ENCODE measurements at places on chromosomes 3 and 15. TPM values are rescaled to one million over a fixed set of nuclear protein-coding genes. Genes with fewer than 3 reads are reported as not detected.

EFHB gene
- 7.1 TPM for polyA plus RNA-seq

DNA sequence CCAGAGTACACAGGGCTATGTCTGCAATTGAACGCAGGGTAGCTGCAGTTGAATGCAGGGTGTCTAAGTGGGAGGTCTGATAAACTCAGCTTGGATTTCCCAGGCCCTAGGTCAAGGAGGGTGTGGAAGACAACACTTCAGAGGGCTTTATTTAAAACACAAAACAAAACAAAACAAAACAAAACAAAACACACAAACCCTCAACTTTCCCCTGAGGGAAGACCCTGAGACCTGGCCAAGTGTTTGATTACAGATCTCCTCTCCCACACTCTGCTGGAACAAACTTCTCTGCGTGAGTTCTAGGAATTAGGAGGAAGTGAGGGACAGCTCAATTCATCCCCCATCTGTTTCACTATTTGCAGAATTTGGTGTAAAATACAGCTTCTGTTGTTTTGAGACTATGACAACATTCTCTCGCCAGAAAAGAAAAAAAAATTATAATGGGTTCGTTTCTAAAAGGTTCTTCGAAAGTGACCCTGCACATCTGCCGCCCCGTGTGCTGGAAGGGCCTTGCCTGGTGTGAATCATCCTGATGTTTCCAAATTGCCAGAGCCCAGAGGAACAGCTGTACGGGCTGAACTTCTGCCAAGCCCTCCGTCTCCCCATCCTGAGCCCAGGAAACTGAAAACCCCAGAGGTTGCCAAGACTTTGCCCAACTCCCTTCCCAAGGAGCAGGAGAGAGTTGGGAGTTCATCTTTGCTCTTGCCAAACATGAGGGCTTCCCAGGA lies 73.3 kb upstream of the RAD18 start:
- no peak for DNase-seq

MYO9A gene
- 34.3 TPM for polyA plus RNA-seq

NDUFB5 gene
- polyA plus RNA-seq: 174 TPM

- DNase-seq: no peak
These were observed 238.0 kb downstream of the SHOX2 start for GRCh38 chr3:157868196-157868595.

DNA sequence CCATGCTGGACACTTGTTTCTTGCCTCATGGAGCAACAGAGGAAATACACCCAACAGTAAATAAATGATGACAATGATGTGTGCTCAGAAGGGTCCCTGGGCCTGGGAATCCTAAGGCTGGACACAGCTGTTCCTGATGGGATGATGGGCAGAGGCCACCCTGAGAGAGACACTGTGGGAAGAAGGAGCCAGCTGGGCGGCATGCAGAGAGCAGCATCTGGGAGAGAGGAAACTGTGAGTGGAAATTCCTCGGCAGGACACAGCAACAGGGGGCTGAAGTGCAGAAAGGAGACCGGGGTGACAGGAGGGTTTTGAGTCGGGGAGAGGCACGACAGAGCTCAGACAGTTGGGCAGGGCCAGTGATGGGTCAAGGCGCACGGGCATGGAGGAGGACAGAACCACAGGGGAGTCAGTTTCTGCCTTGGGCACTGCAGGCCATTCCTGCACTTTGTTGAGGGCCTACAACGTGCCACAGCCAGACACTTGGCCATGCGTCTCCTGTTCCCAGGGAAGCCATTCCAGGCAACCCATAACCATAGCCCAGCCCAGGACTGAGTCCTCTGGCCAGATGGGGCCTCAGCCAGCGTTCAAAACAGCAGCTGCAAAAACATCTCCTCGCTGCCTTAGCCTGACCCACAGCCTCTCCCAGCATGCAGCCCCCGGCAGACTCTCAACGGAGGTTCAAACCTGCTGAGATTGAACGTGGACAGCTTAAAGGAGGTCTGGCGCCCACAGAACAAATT lies 36.7 kb upstream of the SLC6A1 start:
- DNase-seq: no peak

OR5AC2 gene
- polyA plus RNA-seq: not detected

Data from left renal pelvis (tissue), 4 donors.